ENCODE measurements at places on chromosomes 4 and X. TPM values are rescaled to one million over a fixed set of nuclear protein-coding genes. Genes with fewer than 3 reads are reported as not detected.

GRCh38 chrX:20711366-20711765 is 444.7 kb upstream of the RPS6KA3 start:
- no peak overlapping the region for H3K4me3 ChIP-seq
- no peaks in the 10 kb centered on the region for H3K27me3 ChIP-seq
- no peak overlapping the region for H3K27ac ChIP-seq
- no peaks in the 10 kb centered on the region for H3K4me1 ChIP-seq

GRCh38 chr4:67393699-67394281 is 151.5 kb downstream of the CENPC start:
- no peaks in the 10 kb centered on the region for H3K4me1 ChIP-seq
- DNase-seq = peak; percentile 34
- H3K27me3 ChIP-seq = no peaks in the 10 kb centered on the region
- no peak overlapping the region for H3K4me3 ChIP-seq

DNA sequence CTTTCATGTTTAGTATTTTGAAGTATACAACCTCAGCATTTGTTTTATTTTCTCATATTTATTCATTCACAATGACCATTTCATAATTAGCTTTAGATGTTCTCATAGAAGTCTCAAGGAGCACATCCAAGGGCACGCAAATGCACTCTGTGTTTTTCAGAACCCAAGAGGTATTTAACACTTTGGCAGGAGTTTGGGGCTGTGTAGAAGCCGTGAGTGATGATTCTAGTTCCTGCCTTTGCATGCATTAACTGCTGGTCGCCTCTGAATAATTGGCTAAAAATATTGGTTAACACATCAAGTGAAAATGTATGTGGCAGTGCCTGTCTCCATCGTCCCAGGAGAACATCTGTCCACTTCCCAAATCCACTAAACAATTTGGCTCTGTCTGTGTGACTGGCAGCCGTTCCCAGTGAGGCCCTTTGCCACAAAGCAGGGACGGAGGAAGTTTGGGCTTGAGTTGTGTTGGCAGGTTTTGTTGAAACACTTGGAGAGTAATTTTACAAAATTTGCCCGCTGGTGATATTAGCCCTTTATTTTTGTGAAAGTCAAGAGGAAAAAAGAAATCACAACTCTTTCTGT is 730.7 kb upstream of the SLIT2 start:
- H3K36me3 ChIP-seq = no peaks in the 10 kb centered on the region
- no peaks in the 10 kb centered on the region for H3K27me3 ChIP-seq
- no peak overlapping the region for H3K27ac ChIP-seq
- no peak for DNase-seq
- no peak overlapping the region for H3K4me3 ChIP-seq
- H3K4me1 ChIP-seq = no peaks in the 10 kb centered on the region

- H3K4me1 ChIP-seq = peaks cover 12% of the 10 kb centered on the region
- H3K27ac ChIP-seq = peak overlapping the region; percentile 96
- DNase-seq = peak; percentile 41
- no peaks in the 10 kb centered on the region for H3K27me3 ChIP-seq
- H3K36me3 ChIP-seq = peaks cover 21% of the 10 kb centered on the region
Observed at GRCh38 chrX:24148535-24149350, 786 bp upstream of the ZFX start.

DNA sequence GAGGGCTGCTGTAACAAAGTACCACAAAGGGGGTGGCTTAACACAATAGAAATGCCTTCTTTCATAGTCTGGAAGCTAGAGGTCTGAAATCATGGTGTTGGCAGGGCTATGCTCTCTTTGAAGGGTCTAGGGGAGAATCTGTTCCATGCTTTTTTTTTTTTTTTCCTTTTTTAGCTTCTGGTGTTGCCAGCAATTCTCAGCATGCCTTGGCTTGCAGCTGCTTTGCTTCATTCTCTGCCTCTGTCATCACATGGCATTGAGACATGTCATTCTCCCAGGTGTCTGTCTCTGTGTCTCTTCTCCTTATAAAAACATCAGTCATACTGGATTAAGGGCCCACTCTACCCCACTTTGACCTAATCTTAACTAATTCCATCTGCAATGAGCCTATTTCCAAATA is 78.6 kb upstream of the BOD1L1 start:
- no peak for DNase-seq
- no peaks in the 10 kb centered on the region for H3K27me3 ChIP-seq
- no peaks in the 10 kb centered on the region for H3K4me1 ChIP-seq
- no peak overlapping the region for H3K4me3 ChIP-seq

DNA sequence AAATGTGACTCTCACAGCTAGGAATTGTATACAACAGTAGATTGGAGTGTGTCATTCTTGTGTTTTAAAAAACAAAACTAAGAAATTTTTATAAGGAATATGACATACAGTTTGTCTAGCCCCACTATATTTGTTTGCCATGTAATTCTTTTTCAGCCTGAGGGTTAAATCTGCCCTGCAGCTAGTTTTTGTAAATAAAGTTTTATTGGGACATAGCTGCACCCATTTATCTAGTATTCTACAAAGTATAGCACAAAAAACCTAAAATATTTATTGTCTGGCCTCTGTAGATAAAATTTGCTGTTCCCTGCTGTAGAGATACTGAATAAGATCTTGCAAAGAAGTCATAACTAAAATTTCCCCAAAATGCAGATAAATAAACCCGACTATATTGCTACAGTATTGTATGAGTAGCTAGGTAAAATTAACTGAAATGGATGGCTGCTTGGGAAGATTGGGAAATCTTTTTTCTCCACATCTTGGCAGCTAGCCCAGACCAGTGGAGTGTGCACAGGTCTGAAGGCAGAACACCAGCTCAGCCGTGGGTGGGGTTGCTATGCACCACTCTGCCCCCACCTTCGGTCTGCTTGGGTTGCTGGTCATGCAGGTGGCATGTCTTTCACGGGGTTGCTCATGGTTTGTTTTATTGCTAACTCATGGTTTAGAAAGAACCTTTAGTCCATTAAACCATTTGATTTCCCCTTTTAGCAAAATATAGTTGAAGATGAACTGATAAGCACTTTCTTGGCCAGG is 127.9 kb downstream of the KLHL8 start:
- peaks cover 44% of the 10 kb centered on the region for H3K36me3 ChIP-seq
- no peak overlapping the region for H3K4me3 ChIP-seq
- no peak overlapping the region for H3K27ac ChIP-seq
- H3K4me1 ChIP-seq = peaks cover 5% of the 10 kb centered on the region
- H3K27me3 ChIP-seq = no peaks in the 10 kb centered on the region

TMEM154 gene
- 2.0 TPM for total RNA-seq

DNA sequence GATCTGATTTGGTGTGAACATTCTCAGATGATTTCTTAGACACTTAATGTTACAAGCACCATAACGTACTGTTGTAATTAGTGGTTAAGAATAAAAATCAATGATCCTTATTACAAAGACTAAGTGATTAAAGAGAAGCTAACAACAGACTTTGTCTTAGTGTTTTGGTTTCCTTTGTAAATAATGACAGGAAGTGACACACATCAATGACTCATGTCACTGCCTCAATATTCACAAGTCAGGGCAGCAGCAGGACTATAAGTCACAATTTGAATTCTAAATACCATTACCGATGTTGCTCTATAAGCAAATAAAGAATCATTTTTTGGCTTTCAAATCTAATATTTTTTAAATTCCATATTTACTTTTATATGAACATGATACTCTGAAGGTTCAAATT is 115.8 kb upstream of the FAT4 start:
- H3K36me3 ChIP-seq = no peaks in the 10 kb centered on the region
- no peak for DNase-seq
- no peaks in the 10 kb centered on the region for H3K27me3 ChIP-seq
- H3K4me1 ChIP-seq = no peaks in the 10 kb centered on the region
- no peak overlapping the region for H3K4me3 ChIP-seq

DNA sequence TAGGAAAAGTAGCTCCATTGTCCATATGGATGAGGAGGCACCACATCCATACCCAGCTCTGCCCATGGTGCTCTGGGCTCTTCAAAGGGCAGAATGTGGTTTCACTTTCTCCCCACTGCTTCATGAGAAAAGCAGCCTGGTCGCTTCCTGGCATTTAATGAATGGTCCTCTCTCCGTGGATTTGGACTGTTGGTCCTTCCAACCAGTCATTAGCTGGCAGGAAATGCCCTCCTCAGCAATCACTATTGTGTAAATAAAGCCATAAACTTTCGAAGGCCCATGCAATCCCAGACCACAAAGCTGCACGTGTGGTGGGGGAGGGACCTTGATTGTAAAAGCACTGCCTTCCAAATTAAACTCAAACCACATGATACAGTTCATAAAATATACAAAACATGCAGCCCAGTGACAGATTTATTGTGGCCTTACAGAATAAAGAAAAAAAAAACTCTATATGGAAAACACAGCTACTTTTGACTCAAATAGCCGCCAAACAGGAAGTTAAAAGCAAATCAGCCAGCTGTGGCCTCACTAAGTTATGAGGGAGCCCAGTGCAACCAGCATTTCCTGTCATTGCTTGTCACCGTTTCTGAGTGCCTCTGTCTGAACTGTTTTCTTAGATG is 8.1 kb downstream of the MBNL3 start:
- no peak overlapping the region for H3K27ac ChIP-seq
- H3K4me3 ChIP-seq = no peak overlapping the region
- no peak for DNase-seq
- H3K36me3 ChIP-seq = no peaks in the 10 kb centered on the region
- H3K27me3 ChIP-seq = no peaks in the 10 kb centered on the region
- H3K4me1 ChIP-seq = no peaks in the 10 kb centered on the region

- H3K36me3 ChIP-seq = no peaks in the 10 kb centered on the region
- H3K4me3 ChIP-seq = no peak overlapping the region
- H3K27me3 ChIP-seq = no peaks in the 10 kb centered on the region
Observed at GRCh38 chr4:159541143-159541542, 438.3 kb downstream of the RAPGEF2 start.

PABPC5 gene
- total RNA-seq = not detected

Data from K562 (cell line).